Mesendoderm (in vitro differentiated cells): ENCODE measurements at places on chromosomes 1 and 21.

DNA sequence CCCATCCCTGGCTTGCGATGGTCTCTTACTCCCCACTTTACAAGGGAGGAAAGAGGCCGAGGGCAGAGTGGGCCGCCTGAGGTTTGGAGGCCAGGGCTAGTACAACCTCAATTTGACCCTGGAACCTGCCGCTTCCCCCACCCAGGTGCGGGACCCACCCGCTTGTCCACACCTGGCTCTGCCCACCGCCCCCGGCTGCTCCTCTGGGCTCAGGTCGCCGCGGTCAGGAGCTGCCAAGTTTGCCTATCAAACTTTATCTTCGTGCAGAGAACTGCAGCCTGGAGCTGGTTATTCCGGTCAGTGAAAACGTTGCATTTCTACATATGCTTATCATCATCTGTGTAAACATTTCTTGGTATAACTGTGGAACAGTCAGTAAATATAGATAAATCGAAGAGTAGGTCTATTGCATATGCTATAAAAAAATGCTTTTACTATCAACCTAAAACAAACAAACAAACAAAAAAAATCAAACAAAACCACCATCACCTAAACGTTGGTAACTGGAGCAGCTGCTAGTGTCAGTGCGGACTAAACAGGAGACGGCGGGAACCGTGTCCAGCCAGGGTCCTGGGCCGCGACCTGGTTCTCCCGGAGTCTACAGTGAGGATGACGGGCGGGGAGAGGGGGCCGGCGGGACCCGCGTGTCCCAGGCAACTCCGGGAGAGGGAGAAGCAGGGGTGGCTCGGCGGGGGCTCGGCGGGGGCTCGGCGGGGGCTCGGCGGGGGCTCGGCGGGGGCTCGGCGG is 906 bp upstream of the ADARB1 start:
- DNase-seq: no peak

DNA sequence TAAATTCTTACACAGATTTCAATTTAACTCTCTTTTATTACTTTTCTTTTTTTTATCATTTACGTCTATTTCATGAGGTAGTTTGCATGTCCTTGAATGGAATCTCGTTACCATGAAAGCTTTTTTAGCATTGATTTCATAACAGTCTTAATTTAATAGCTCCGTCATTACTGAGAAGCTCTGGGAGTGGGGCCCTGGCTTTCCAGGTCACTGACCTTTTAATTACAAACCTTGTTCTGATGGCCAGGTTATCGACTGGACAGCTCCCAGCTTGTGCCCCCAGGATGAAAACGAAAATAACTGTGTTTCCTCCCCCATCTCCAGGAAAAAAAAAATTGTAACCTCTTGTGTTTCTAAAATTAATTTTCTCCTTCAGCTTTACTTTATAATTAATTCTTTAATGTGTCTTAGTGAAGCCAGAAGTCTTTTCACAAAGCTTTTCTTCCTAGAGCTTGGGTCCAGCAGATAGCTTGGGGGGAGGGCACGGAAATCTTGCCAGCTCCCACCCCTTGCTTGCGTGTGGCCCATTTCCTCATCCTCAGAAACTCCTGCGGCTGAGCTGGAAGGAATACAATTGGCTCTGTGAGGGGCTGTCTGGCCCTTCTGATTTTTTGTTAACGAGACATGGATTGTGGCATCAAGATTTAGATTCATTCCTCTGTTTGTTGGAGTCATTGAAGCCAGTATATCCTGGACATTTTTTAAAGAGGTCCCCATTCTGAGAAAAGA is 65.7 kb downstream of the PEX14 start:
- DNase-seq: peak; percentile 70

DNA sequence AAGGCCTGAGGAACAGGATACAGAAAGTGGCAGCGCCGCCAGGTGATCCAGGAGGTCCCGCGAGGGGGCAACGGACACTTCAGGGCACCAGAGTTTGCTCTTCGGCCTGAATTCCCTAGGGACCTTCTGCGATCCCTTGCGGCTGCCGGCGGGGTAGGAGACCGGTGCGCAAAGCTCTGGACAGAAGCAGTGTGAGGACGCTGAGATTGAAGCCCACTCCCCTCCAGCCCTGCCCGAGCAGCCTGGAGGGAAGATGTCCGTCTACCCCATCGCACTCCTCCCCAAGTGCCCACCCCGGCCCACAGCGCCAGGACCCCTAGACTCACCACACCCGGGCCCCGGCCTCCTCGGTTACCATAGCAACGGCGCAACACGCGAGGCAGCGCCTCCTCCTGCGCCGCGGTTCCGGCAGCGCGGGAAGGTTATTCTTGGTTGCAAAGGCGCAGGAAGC is at the start of gene ANKRD45:
Gene ANKRD45 (minus strand): TSS at position 361 of the 451 bp plus-strand sequence. CDS start 10,433 bp downstream, outside the sequence.
- DNase-seq: peak; percentile 93

DNA sequence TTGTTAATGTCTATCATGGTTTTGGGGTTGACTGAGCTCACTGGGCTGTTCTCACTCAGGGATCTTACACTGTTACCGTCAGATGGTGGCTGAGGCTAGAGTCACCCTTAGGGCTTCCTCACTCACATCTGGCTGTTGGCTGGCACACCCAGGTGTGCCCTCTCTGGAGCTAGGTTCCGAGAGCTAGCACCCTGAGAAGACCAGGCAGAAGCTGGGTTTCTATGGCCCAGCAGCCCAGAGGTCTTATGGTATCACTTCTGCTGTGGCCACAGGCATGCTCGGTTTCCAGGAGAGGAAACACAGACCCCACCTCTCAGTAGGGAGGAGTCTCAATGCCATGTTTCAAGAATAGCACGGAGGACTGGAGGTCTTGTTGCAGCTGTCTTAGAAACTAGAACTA is 20.7 kb upstream of the KIF1B start:
- DNase-seq: no peak

DNA sequence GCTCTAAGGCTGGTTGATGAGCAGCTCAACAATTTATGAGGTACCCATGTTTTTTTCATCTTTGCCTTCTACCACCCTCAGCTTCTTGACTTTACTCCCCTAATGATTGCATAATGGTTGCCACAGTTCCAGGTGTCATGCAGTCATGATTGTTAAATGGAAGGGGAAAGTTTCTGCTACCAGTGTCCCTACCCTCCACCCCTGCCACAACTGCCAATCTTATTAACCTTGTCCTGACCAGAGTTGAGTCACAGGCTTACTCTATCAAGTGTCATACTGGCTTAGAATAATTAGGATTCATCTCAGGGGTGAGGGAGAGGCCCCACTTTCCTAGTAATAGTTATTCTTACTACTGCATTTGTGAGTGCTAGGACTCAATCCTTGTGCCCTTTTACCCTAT is 7.9 kb upstream of the FUBP1 start:
- DNase-seq: no peak

- DNase-seq: no peak
Observed at GRCh38 chr1:157646144-157646543, 48.3 kb upstream of the FCRL4 start.

- no peak for DNase-seq
Observed at GRCh38 chr1:24315391-24315790, 3.8 kb upstream of the GRHL3 start.

GRCh38 chr1:32464716-32465577 is at the start of gene ZBTB8B:
Gene ZBTB8B, plus strand, starts transcription at chr1:32465072. Its CDS starts 5,553 bp downstream, at chr1:32470625.
- peak; percentile 98 for DNase-seq

GRCh38 chr1:21598904-21599303 is 70.3 kb downstream of the RAP1GAP start:
- DNase-seq: no peak

DNA sequence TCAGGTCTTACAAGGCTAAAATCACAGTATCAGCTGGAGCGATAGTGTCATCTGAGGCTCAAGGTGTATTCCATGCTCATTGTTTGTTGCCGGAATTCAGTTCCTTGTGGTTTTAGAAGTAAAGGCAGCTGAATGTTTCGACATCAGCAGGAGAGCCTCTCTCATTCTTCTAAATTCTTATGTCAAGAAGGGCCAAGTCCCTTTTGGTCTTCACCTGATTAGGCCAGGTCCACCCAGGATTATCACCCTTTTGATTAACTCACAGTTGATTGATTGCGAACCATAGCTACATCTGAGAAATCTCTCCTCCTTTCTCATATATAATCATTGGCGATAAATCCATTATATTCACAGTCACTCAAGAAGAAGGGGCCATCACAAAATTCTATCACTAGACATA is 806.7 kb upstream of the PRMT6 start:
- DNase-seq: no peak

GRCh38 chr1:203181586-203182386 is 4.7 kb downstream of the CHI3L1 start:
- DNase-seq: no peak

DNA sequence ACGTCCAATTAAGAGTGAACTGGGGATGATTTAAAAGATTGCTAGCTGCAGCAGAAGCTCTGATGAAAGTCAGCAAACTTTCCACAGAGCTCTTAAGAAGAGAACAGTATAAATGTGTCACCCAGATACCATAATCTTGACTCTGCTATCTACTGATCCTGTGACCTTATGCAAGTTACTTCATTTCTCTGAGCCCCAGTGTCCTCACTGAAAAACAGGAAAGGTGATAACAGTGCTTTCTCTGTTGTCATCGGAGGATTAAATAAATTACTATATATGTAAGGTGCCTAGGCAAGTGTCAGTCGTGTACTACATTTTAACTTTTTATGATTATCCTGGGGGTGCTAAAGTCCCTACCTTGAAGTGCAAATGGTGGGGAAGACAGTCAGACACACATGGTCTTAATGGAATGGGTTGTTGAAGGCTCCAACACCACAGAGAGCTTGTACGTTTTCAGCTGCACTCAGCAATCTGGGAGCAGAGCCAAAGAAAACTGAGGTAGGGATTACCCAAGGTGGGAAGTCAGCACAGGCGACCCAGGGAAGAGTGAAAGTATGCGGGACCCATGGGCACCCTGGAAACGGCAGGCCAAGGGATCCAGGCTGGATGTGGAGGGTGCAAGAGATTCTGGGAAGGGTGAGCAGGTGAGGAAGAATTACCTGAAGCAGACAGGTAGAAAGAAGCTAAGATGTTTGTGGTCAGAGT is 82.8 kb downstream of the DTL start:
- no peak for DNase-seq

DNA sequence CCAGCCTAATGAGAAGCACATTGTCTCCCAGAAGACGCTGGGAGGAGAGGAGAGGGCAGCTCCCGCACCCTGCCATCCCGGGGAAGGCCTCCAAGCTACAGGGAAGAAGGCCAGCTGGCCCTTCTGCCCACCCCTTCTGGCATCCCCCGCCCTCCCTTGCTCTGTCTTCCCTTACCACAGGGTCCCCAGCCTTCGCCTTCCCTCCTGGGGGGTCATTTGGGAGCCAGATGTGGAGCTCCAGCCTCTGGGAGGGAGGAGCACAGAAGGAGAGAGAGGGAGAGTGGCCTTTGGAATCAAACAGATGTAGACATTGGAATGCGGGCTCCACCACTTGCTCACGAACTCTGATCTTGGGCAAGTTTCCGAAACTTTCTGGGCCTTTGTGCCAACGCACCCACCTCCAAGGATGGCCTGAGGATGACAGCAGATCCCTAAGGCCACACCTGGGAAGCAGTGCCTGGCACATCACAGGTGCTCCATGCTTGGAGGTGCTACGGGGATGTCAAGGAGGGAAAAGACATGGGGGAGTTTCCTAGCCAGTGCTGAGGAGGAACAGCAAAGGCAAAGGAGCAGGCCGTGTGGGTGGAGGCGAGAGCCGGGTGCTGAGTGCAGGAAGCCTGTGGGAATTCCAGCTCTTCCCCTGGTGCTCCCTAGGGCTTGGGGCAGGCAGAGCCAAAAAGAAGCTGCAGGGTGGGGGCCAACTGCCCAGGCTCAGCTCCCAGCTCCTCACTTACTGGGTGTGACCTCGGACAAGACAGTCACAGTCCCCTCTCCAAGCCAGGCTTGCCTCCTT is 23.1 kb upstream of the RSPO1 start:
- DNase-seq: no peak

- DNase-seq: no peak
Observed at GRCh38 chr1:77300566-77300965, 18.7 kb downstream of the AK5 start.

DNA sequence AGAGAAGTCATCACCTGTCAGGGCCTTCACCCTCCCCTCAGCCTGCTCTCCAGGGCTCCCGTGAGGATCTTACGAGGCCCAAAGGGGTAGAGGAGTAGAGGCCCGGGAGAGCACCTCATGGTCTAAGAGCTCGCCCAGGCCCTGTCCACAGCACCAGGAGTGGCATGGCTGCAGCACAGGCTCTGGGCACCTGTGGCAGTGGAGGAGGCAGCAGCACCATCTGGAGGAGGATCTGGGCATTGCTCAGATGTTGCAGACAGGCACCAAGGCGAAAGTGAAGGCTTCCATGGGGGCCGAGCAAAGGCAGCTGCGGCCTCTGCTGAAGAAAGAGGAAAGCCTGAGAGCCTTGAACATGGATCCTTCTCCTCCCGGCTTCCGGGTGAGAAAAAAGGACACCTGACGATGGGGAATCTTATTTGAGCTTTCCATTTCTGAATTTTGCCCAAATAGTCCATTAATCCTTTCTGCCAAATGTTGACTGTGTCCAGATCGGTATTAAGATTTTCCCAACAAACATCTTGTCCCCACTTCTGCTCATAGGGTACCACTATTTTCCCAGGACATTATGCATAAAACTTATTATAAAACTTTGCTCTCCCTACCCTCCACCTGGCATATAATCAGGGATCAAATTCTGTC is 604.7 kb downstream of the PTPRC start:
- DNase-seq: peak; percentile 73

DNA sequence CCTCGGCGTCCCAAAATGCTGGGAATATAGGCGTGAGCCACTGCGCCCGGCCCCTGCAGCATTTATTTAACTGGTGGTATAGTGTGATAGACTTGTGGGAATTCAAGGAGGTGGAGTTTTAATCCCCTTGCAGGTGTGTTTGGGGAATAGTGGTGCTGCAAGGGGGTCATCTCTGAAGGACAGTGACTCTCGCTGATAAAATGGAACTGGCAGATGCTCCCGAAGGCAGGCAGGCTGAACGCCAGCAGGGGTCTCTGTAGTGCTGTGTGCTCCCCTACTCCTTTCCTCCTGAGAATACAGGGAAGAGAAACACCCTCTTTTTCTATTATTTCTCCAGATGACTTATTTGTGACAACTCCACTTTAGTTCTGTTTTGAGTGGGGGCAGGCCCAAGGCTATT is 4.0 kb downstream of the OSCP1 start:
- DNase-seq: peak; percentile 74

DNA sequence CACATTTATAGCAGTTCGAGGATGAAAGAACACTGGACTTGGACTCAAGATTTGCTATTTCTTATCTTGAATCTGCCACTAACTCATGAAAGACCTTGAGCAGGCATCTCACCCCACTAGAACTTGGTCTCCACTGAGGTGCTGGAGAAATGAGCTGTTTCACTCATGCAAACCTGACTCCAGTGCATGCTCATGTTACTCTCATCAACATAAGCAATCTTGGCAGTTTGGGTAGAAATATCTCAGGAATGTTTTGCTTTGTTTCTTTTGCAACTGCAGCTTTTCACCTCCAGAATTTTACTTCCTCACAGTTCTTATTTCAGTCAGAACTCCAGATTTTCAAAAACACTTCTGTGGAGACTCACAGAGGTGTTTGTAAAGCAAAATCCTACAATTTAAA is 46.2 kb upstream of the DAB1 start:
- DNase-seq: peak; percentile 73

- no peak for DNase-seq
Observed at GRCh38 chr1:15172405-15173259, 19.1 kb downstream of the TMEM51 start.
